ENCODE measurements at places on chromosomes 7 and 10.

GRCh38 chr7:84324136-84324630 is 129.6 kb upstream of the SEMA3A start:
- no peak for DNase-seq

- DNase-seq: no peak
Observed at GRCh38 chr7:24831240-24831639, 74.0 kb upstream of the GSDME start.

- DNase-seq: no peak
Observed at GRCh38 chr7:97623333-97623732, 108.6 kb upstream of the TAC1 start.

DNA sequence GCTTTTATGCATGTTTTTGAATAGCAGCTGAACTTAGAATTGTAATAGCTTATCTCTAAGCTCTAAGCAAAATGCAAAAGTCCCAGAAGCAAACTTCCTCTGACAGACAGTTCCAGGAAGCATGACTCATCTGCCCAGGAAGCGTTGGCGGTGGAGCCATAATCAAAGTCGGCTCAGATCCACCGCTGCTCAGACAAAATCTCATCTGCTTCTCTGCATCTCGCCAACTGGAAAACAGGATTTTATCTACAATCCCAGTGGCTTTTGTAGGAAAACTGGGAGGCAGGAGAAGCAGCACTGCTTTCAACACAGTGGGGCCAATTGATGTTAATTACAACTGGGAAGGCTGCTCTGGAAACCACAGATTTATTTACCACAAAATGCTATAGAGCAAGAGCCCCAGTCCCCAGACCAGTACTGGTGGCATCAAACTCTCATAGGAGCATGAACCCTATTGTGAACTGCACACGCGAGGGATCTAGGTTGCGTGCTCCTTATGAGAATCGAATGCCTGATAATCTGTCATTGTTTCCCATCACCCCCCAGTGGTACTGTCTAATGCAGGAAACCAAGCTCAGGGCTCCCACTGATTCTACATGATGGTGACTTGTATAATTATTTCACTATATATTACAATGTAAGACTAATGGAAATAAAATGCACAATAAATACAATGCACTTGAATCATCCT is 99.9 kb downstream of the CUBN start:
- no peak for DNase-seq

- no peak for DNase-seq
Observed at GRCh38 chr7:129877146-129877792, 75.5 kb downstream of the UBE2H start.

- DNase-seq: no peak
Observed at GRCh38 chr10:96639899-96640298, 53.1 kb upstream of the TM9SF3 start.

GRCh38 chr7:44074349-44074695 is 8.0 kb downstream of the POLM start:
- DNase-seq: no peak

DNA sequence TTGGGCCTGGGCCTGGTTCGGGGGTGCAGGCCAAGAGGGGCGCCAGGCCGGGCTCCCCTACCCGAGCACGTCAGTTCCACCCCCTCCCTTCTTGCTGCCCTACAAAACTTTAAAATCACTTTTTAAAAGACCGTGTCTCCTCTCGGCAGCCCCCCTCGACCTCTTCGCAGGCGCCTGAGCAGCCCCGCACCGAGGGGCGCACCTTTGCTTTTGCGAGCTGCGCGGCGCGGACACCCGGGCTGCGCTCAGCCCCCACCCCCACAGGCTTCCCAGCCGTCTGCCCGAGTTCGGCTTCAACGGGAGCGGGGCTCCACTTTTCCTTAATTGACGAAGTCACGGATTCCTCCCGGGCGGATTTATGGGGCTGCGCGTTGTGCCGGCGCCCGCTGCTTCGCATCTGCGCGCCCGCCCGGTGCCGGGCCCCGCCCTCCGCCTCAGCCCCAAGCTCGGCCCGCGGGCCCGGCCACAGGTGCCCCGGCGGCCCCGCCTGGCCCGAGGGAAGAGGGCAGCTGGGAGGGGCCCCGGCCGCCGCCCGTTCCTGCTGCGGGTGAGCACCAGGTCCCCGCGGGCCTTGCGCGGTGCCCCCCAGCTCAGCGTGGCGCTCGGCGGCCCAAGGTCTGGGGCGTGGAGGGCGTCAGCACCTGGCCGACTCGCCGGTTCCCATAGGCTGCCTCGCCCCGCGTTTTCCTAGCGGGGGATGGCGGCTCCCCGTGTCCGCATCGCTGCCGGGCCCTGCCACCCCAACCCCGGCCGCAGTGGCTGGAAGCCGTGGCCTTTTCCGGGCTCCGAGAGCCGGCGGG is 10.8 kb upstream of the MNX1 start:
- no peak for DNase-seq

All from T47D (cell line).